ENCODE measurements at places on chromosomes 12 and 14.

DNA sequence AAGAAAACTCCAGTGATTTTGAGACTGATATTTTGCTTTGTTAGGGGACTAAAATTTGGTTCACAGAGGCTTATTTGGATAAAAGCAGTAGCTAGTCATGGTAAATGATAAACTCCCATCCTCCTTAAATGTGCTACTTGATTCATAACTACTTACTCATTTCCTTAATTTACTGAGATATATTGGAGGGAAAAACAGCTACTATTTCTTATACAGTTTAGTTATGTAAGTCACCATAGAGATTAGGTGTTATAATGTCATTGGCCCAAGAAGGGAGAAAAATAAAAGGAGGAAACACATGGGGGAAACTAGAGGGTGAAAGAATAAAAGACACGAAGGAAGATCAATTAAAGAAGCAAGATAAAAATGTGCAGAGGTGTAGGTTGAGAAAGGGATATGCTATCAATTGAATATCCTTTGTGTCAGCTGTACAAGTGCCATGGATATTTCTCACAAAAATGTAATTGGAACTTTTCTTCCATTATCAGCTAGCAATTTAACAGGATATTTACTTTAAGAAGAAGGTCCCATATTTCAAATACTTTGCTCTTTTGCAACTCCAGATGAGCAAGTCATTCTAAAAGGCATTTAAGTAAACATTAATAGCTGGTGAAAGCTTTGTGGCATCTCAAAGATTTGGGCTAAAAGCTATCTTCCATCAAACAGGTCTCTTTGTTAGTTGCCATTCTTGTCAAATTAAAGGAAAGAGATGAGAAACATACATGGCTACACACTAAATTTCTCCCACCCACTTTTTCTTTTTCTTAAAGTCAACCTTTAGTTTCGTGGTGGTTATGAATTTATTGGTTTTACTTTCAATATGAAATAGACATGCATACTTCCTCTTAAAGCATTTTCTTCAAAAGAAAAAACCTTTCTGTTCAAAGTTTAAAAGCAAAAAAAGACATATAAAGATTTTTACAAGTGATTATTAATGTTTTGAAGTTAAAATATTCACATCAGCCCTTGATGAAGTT lies 439.5 kb downstream of the CCER1 start:
- DNase-seq = no peak

GRCh38 chr12:24084800-24085199 lies 135.3 kb upstream of the SOX5 start:
- DNase-seq = no peak

- DNase-seq = peak; percentile 25
Observed at GRCh38 chr14:74290415-74290814, 12.3 kb downstream of the ABCD4 start.

DNA sequence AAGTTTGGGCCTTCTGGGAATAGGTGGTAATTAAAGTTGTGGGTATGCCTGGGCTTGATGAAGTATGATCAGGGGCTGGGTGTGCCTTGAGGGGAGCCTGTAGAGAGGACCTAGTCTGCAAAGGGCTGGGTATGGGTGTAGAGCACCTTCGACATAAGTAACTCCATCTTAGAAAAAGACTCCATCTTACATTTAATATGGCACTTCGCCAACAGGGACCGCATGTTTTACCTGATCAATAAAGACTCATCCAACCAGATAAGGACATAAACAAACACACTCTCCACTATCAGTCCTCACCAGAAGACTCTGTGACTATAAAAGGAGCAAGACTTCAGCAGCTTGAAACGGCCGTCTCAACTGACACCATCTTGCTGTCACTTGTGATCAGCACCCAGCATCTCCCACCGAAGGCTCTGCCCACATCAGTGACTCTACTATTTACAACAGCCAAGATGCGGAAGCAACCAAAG lies 23.5 kb upstream of the GPR68 start:
- DNase-seq = no peak

DNA sequence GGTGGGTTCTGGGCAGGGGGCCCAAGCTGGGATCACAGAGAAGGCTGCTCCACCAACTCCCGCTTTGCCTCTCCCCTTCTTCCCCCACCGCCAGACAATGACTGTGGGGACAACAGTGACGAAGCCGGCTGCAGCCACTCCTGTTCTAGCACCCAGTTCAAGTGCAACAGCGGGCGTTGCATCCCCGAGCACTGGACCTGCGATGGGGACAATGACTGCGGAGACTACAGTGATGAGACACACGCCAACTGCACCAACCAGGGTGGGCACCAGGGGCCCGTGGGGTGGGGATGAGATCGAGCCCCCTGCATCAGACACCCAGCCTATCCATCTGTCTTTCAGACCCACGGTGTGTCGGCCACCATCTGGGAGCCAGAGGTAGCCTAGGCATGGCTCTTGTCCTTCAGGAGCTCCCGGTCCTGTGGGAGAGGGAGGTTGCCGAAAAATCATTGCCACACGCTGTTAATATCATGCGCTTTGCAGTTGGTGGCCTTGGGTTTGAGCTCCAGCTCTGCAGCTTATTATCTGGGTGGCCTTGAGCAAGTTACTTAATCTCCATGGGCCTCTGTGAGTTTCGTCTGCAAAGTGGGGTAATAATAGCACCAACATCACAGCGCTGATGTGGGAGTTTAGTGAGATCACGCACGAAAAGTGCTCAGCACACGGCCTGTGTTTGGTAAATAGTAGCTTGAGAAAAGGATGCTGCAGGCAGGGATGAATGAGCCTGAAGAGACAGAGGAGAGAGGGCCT lies 21.8 kb upstream of the LRP1-AS start:
- DNase-seq = no peak

DNA sequence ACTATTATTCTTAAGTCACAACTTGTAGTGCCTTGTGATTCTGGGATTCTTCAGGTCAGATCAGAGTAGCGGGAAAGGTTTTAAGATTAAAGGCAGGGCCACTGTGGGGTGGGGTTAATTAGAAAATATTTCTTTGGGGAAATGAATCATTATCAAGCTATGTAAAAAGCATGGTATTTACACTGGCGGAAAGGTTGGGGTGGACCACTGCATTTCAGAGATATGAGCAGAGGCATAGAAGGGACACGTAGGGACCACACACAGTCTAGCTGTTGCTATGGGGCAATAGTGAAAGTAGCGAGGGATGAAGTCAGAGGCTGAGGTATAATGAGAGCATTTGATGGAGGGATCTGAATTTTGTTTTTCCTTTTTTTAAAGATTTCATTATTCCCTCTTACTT lies 31.7 kb upstream of the KCNH3 start:
- DNase-seq = no peak

GRCh38 chr14:81382517-81383225 lies 17.5 kb downstream of the STON2 start:
- no peak for DNase-seq

- no peak for DNase-seq
Observed at GRCh38 chr14:54590481-54590880, 23.6 kb downstream of the SAMD4A start.

- peak; percentile 89 for DNase-seq
Observed at GRCh38 chr12:55929306-55929791, 1.6 kb upstream of the DGKA start.

DNA sequence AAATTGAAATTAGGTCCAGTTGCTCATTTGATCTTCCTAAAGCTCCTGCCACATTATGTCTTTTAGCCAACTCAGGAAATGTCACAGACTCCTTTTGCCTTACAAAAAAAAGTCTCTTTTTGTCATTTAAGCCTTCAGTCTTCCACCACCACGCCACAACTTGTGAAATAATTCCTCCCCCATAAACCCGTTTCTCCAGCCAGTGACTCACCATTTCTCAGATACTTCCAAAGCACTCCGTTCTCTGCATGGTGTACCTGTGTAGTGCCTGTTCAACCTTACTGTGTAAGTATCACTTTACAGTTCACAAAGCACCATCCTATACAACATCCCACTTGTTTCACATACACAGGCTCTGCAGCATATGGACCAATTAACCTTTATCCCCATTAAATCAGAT lies 139.5 kb upstream of the AEBP2 start:
- DNase-seq = peak; percentile 74

- peak; percentile 25 for DNase-seq
Observed at GRCh38 chr14:22168092-22168955, 420.7 kb downstream of the DAD1 start.

GRCh38 chr14:97350894-97351731 lies 553.9 kb downstream of the VRK1 start:
- no peak for DNase-seq

GRCh38 chr14:55454264-55455002 lies 14.0 kb upstream of the TBPL2 start:
- peak; percentile 62 for DNase-seq

DNA sequence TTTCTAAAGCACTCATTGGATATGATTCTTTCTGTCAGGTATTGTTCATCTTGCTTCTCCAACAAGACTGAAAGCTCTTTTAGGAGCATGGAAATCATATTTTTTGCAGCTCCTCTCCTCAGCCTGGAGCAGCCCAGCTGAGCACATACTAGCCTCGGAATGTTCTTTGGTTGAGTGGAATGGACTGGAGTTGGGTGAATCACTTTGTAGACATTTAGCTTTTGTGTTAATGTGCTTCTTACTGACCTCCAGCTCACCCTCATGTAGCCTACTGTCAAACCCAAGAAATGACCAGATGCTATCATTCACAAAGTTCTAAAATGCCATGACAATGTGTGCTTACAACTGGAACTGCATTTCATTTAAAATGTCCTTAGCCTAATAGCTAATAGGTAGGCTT lies 161.1 kb downstream of the NUAK1 start:
- DNase-seq = no peak

DNA sequence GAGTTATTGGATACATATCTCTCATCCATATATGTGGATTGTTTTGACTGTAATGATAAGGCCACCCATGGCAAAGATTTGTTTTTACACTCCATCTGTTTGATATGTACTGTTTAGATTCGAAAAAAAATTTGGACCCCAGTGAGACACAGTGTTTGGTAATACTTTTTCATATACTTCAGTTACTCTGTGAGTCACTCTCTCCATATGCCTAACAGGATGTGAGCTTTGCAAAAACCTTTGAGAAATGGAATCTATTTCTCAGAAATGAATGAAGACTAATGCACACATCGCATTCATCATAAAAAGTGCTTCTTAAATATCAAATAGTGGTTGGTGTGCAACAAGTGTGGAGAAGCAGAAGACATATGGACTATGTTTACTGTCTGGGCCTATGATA lies 781.5 kb downstream of the SLC6A15 start:
- DNase-seq = no peak

- no peak for DNase-seq
Observed at GRCh38 chr14:29462321-29462720, 465.3 kb downstream of the PRKD1 start.

Data from NB4 (cell line).